ENCODE measurements at places on chromosomes 7 and 10.

GRCh38 chr7:137287651-137288258 lies 55.8 kb downstream of the PTN start:
- DNase-seq = peak; percentile 5

DNA sequence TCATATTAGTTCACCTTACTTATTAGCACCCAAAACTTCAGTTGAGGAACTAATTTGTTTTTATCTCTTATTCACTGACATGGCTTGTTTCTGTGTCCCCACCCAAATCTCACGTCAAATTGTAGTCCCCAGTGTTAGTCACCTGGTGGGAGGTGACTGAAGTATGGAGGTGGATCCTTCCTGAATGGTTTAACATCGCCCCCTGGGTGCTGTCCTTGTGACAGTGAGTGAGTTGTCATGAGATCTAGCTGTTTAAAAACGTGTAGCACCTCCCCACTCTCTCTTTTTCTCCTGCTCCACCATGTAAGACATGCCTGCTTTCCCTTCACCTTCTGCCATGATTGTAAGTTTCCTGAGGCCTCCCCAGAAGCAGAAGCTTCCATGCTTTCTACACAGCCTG lies 75.0 kb upstream of the HECTD2 start:
- DNase-seq = no peak

DNA sequence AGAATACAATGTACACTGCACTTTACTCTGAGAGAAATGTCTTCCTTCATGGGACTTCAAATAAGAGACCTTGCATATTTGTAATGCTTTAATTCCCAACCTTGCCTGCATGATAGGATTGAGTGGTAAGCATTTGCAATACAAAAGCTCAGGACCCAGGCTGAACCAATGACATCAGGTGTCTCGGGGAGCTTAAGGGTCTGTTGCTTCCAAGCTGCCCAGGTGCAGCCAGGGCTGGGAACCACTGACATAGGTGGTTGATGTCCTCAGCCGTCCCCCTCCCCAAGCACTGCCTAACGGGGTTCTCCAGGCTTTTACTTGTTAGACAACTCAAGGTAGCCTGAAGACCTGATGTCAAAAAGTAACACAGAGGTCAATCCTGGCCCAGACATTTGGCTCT lies 29.1 kb downstream of the FIGNL1 start:
- DNase-seq = no peak

DNA sequence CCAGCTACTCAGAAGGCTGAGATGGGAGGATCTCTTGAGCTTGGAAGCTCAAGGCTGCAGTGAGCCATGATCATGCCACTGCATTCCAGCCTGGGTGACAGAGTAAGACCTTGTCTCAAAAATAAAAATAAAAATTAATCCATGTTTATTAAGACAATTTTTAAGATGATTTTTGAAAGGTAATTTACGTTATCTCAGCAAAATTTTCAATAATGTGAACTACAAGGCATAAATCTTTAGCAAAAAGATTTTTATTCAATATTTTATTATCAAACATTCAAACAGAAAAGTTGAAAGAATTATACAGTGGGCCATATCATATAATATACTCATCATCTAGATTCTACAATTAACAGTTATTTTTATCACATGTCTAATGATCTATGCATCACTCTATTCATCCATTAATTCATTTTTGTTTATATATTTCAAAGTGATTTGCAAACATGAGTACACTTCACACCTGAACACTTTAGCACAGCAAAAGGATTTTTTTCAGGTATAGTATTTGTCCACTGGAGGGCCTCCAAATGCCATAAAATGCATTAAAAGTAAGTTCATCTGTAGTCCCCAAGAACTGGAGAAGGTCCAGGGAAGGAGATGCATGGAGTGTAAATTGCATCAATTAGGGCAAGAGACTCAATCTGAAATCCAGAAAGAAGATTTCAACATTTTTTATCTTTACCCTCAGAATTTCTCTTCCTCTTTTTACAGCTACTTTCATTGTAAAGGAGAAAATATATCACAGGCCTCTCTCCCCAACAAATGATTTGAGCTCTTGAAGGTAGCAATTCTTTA lies 38.6 kb upstream of the RSBN1L start:
- peak; percentile 57 for DNase-seq

- DNase-seq = peak; percentile 81
These were observed 6.2 kb downstream of the RARRES2 start for GRCh38 chr7:150335108-150335773.

DNA sequence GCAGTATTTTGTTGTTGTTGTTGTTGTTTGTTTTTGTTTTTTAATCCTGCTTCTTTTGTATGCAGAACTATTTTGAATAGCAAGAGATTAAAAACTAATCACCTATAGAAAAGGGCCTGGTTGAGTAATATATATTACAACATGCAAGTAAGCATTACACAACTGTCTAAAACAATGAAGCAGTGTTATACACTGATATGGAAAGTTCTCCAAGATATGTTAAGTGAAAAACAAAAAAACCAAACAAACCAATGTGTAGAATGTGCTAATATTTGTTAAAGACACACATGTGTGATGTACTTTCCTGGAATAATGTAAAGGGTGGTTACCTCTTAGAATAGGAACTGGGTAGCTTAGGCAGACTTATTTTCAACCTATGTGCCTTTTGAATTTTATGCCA lies 117.4 kb downstream of the ZNF365 start:
- DNase-seq = no peak

DNA sequence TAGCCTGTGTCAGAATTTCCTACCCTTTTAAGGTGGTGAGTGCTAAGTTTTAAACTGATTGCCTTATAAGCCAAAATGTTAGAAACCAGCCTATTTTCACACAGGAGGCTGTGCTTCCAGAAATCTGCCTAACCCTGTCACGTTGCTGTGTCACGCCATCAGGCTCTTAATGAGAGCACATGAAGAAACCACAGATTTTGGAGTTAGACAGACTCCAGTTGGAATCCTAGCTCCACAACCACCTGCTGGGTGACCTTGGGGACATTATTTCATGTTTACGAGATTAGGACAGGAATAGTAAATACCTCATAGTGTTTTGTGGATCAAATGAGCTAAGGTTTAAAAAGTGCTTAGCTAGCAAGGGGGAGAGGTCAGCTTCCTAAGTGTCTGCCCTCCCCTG lies 321.8 kb downstream of the DPP6 start:
- DNase-seq = no peak

- DNase-seq = peak; percentile 56
These were observed 59.8 kb downstream of the COA1 start for GRCh38 chr7:43669286-43670081.

DNA sequence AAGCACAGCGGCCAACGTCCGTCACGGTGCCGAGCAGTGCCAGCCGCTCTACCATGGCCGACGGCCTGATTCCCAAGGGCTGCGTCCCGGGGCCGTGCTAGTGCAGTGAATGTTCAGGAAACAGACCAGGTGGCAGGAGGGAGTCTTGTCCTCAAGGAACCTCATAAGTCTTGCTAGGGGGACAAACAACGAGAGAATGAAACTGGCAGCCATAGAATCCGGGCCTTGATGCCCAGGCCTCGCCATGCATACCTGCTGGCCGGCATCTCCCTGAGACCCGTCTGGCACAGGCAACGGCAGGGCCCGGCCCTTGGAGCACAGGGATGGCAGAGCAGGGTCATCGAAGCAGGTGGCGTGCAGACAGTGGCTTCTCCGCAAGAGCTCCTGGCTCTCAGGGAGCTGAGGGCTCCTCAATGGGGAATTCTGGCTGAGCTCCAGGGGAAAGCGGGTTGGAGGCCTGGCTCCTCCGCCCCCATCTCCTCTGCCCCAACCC lies 58.8 kb downstream of the DIP2C start:
- no peak for DNase-seq

DNA sequence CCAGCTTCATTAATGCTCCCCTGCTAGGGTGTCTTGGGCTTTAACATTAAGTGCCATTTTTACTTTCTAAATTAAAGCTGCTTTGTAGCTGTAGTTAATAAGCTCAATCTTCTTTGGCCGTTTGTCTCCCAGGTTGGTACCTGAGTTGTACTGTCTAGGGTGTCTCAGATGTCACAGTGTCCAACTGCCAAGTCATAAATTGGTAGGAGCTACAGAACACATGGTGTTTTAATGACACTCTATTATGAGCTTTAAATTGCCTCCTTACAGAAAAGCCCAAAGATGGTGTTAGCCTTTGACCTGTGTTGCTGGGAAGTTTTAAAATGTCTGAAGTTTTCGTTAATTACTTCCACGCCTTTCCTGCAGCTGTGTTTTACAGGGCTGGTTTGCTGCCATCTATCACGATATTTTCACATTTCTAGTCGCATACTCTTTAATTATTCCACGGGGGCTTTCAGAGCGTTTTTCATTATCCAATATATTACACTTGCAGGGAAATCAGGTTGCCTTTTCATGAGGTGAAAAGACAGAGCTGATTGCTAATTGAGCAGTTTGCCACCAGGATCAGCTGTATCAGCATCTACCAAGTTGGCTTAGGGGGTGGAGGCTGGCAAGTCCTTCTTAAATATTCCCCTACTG lies 247.8 kb upstream of the PLPP4 start:
- DNase-seq = no peak

All from astrocyte of the hippocampus (primary cell).